ACHN (cell line): ENCODE measurements at places on chromosomes 16 and 17.

DNA sequence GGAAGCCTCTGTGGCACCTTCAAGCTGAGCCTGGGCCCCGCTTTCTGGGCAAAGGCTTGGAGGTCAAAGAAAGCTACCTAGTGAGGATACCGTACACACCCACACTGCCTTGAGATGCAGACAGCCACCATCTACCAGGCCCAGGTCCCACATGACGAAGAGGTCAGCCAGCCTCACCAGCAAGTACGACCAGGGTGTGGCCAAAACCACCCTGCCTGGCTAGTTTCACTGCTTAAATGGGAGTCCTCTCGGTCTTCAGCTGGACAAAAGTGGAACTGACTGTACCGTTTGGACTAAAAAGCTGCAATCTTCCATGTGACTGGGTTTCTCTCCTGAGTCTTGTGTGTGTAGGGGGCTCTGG lies 21.6 kb downstream of the VASN start:
- DNase-seq = no peak

- no peak for DNase-seq
Measured at GRCh38 chr16:23280483-23280967, 21.6 kb upstream of the SCNN1B start.

- DNase-seq = peak; percentile 48
Measured at GRCh38 chr16:31202414-31203375, at the start of gene PYCARD. Gene PYCARD (minus strand): TSS chr16:31202760. CDS start chr16:31202690, 70 bp downstream.

DNA sequence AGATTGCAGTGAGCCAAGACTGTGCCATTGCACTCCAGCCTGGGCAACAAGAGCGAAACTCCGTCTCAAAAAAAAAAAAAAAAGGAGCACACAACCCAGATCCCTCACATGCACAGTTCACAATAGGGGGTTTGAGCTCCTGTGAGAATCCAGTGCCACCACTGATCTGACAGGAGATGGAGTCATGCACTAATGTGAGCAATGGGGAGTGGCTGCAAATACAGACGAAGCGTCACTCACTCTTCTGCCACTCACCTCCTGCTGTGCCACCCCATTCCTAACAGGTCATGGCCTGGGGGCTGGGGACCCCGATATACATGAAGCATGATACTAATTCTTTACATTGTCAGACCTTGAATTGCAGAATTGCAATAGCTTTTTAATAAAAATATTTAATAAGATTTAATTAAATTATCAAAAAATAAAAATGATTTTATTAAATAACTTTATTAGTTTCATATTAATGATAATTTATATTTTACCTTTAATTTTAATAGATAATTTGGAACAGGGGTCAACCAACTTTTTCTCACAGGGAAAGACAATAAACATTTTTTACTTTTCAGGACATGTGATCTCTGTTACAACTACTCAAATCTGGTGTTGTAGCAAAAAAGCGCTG lies 171.4 kb downstream of the COPRS start:
- no peak for DNase-seq

DNA sequence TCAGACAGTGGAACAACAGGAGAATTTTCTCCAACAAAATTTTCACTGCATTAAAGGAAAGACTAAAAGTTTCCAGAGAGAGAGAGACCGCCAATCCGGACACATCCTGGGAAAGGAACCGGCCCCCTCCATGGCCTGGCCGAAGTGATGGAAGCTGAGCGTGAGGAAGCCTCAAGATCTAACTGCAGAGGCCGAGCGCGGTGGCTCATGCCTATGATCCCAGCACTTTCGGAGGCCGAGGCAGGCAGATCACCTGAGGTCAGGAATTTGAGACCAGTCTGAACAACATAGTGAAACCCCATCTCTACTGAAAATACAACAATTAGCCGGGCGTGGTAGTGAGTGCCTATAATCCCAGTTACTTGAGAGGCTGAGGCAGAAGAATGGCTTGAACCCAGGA lies 3.9 kb downstream of the CTRB2 start:
- no peak for DNase-seq

DNA sequence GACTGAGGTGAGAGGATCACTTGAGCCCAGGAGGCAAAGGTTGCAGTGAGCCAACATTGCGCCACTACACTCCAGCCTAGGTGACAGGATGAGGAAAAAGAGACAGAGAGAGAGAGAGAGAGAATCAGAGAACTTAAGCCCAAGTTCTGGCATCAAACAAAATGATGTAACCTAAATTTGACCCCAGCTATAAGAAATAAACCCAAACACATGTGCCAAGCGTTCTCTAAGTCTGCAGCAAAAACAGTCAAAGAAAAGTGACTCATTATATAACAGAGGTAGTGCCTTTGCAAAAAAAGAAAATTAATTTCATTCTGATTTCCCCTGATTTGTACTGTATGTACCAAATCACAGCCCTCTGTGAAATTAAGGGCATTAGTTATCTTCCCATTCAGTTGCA lies 89.5 kb downstream of the CDH11 start:
- no peak for DNase-seq

GRCh38 chr16:11755022-11755760 lies 12.5 kb upstream of the TXNDC11 start:
- peak; percentile 39 for DNase-seq

GRCh38 chr17:31385428-31386285 lies 5.8 kb upstream of the RAB11FIP4 start:
- no peak for DNase-seq

DNA sequence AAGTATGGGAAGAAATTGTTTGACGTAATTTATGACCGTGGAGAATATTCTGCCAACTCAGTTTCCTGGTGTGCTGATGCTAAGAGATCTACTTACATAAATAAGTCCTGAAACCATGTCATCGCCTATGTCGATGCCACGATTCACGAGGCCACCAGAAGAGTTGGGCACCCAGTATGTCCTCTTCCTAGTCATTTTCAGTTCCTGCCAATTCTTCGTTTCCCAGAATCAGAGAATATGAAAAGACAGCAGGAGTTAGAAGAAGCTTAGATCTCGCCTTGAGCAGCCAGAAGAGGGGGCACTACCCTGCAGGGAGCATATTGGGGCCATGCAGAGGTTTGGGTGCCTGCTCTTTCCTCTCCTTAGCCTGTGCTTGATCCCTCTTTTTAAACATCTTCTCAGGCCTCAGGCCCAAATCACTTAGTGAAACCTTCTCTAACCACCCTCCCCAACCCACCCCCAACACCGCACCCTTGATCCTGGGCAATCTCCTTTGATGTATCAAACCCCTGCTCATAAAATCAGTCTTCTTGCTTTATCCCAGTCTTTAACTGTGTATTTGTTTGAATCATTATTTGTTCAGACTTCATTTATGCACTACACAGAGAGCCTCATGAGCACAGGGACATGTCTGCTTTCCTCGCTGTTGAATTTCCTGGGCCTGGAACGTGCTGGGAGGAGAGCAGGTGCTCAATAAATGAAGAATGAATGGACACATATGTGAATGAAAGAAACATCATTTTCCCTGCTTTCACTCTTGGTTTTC lies 12.2 kb upstream of the LONP2 start:
- peak; percentile 61 for DNase-seq

- DNase-seq = peak; percentile 63
Measured at GRCh38 chr16:73058221-73058615, 10.3 kb upstream of the ZFHX3 start.

- DNase-seq = peak; percentile 67
Measured at GRCh38 chr16:10514369-10515055, 65.9 kb downstream of the EMP2 start.

GRCh38 chr17:47852113-47852949 lies 1.4 kb upstream of the SP6 start:
- DNase-seq = no peak

- DNase-seq = peak; percentile 79
Measured at GRCh38 chr17:59165933-59166342, 10.4 kb downstream of the PRR11 start.

DNA sequence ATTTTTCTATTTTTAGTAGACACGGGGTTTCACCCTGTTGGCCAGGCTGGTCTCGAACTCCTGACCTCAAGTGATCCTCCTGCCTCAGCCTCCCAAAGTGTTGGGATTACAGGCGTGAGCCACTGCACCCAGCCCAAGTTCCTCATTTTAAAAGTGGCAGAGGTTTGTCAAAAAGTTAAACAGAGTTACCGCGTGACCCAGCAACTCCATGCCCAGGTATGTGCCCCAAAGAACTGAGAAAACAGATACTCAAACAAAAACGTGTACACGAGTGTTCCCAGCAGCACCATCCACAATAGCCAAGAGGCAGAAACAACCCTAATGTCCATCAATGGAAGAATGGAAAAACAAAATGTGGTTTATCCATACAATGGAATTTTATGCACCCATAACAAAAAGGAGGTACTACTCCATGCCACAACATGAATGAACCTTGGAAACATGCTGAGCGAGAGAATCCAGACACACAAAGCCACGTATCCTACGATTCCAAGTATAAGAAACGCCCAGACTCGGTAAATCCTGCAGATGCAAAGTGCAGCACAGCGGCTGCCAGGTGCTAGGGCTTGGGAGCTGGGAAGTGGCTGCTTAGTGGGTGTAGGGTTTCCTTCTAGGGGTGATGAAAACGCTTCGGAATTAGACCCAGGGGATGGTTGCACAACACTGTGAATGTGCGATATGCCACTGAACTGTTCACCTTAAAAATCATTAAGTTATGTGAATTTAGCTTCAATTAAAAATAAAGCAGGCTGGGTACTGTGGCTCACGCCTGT lies 24.8 kb downstream of the ADCY9 start:
- DNase-seq = no peak

DNA sequence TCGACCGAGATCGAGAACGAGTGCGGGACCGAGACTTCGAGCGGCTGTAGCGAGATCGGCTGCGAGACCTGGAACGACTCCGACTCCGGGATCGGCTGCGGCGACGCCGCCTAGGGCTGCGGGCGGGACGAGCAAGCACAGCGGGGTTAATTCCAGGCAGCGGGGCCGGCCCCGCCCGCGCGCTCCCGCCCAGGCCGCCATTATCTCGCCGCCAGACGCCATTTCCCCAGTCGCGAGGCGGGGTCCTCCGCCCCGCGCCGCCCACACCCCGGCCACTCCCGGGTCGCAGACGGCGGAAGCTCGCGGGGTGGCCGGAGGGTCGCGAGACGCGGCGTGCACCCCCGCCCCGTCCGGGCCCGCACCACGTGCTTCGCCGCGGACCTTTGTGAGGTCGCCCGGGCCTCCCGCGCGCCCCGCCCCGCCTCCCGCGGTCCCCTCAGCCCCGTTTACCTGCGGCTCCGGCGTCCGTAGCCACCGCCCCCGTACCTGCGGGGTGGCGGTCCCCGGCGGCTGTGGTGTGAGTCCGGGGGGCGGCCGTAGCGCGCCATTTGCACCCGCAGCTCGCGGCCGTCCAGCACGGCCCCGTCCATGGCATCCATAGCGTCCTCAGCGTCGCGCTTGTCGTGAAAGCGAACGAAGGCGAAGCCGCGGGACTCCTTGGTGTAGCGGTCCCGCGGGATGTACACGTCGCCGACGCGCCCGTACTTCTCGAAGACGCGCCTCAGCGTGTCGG lies 616 bp downstream of the SRSF2 start:
- peak; percentile 66 for DNase-seq

DNA sequence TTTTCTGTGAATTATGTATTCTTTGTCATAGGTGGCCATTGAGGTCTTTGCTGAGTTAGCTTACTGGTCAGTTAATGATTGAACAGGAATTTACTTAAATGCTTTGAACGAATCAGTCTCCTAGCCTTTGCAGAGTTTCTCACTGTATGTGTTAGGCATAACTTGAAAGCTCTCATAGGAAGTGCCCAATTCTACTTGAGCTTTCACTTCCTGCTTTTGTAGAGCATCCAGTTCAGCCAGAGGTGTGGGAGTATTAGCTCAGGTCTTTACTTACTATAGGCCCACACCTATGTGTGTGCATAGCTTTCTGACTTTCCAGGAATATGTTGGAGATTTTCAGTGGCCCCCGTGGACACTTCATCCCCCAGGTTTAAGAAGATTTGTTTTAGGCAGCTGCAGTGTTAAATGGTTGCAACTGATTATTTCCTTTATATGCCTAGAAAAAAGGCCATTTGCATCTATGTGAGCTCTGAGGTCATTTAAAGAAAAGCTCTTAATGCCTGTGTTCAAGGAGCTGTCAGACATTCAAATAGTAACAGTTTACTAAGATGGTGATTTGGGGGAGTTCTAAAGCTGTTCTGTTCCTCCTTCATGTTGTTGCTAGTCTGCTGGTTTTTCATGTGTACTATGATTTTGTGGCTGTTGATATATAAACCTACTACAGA lies 62.3 kb downstream of the PHKB start:
- DNase-seq = peak; percentile 59

DNA sequence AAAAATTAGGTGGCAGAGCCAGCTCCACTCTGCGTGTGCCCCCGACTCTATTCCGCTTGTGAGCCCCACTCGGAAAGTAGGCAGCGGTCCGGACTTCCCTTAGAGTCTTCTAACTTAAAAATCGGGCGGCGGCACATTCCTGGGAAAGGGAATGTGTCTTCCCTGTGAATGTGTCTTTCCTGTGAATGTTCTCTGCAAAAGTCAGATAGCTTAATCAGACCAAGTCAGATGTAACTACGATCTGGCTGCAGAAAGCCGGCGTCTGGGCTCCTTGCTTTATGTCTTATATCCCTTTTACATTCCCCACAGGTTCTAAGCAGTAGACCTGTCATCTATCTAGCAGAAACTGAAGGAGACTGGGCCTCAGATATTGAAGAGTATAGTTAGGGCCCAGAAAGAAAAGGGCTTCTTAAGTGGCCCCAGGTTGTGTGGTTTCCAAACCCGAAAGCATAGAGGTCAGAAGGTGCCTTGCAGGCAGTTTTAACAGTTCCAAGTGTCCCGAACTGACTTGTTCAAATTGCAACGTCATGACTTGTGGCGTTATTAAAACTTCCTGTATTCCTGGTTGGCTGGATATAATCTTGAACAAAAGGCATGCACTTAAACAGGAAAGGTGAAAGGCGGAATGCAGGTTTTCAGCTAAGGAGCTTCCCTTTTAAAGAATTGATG lies 601 bp downstream of the PHKB start:
- peak; percentile 65 for DNase-seq

- no peak for DNase-seq
Measured at GRCh38 chr17:61485067-61485775, 33.0 kb downstream of the TBX4 start.

- no peak for DNase-seq
Measured at GRCh38 chr17:22268214-22268911, 576.0 kb downstream of the KCNJ18 start.

DNA sequence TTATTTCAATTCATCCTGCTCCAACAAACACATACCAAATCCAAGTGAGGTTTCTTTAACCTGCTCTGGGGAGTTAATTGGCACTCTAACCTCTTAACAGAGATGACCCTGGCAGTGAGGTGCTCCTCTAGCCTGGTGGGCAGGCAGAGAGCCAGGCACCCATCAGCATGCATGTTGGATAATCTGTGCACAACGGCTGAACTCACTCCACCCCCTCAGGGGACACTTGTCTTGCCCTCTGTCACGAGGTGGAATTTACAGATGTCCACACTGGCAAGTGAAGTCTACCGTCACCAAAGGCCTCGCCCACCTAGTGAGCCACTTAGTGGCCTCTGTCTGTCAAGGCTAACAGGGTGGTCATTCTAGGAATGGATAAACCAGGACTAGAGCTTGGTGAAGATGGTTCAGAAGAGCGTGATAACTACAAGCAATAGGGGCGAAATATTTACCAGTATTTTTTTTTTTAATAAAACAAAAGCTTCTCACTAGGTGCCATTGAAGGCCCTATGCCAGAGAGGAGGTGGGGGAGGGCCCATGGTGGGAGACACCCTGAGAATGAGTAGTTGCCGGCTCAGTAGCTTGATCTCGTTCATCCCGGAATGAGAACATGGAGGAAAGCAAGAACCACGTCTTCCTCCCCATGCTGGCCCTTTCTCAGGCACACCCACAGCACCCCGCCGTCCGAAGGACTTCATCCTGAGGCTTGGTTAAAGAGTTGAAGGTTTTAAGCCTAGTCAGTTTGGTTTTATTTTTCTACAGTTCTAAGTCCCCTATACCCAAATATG lies 25.2 kb downstream of the PLD6 start:
- no peak for DNase-seq

GRCh38 chr17:8068736-8069586 lies 18.6 kb downstream of the ALOX12B start:
- no peak for DNase-seq
